ENCODE measurements at places on chromosomes 7 and 10.
A peak's percentile ranks its signal among the peaks of the same experiment; 100 is the strongest.

DNA sequence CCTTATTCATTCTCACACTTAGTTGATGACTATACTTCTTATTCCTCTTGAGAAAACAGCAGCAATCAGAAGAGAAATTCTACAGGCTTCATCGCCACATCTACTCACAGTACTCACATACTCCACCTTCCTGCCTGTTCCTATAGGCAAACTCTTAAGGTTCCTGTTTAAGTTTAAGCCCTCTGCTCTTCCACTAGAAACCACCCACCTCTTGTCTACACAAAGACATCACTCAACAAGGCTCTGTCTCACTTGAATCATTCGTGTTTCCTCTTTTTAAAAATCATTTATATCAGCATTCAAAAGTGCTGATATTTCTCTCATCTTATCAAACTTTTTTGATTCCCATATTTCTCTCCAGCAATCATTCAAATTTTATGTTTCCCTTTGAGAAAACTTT lies 85.5 kb upstream of the ADO start:
- DNase-seq, result no peak

- peak; percentile 28 for DNase-seq
These were observed 301.5 kb downstream of the ZEB1 start for GRCh38 chr10:31620226-31621151.

DNA sequence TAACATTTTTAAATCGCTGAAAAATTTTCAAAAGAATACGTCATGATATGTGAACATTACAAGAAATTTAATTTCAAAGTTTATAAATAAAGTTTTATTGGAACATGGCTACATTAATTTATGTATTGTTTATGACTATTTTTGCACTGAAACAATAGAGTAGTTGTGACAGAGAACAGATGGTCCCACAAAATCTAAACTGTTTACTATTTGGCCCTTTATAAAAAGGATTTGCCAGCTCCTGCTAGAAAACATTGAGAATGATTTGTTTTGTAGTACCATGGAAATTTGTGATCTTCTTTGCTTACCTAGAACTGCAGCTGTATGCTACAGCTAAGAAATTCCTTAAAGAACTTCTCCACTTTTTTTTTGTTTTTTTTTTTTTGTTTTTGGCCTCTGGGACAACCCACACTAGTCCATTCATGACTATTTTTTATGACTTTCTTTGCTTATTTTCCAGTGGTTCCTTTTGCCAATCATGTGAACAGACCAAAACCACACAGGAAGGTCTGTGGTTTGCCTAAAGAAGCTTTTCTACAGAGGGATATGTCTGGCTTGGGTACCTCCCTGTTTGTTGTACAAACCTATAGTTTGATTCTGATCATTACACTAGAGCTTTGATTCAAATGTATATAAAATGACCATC lies 55.7 kb downstream of the ST7 start:
- DNase-seq, result no peak

- DNase-seq, result no peak
These were observed 20.1 kb downstream of the CHST3 start for GRCh38 chr10:71984126-71984808.

DNA sequence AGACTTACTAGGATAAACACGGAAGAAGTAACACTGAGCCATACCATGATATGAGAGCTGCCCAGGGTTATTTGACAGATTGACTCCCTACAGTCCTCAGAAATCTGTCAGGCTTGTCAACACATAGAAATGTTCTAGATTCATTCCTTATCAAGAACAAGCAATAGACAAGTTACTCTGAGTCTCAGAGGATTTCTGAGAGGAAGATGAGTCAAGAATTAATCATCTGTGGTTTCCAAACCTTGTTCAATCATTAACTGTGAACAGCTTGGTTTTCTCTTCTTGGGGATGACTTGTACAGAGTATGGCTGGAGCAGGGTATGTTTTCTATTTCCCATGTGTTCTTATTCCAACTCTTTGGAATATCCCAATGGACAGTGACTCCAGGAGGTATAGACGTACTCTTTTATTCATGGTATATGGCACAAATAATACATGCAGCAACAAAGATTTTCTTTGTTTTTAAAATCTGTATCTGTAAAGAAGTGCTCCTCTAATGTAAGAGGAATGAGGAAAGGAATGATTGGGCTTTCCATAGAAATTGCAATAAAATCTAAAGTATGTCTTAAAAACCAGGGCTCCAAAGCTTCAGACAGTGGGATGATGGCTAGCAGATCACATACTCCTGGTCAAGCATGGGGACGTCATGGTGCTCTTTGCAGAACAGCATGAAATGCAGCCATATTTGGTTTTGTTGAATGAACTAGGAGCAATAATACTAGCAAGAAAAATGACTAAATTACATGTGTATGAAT lies 11.9 kb upstream of the SFR1 start:
- no peak for DNase-seq

GRCh38 chr10:71878327-71879034 lies 27.4 kb upstream of the PSAP start:
- no peak for DNase-seq

- peak; percentile 94 for DNase-seq
These were observed 41.4 kb upstream of the SGCE start for GRCh38 chr7:94697035-94697974.

DNA sequence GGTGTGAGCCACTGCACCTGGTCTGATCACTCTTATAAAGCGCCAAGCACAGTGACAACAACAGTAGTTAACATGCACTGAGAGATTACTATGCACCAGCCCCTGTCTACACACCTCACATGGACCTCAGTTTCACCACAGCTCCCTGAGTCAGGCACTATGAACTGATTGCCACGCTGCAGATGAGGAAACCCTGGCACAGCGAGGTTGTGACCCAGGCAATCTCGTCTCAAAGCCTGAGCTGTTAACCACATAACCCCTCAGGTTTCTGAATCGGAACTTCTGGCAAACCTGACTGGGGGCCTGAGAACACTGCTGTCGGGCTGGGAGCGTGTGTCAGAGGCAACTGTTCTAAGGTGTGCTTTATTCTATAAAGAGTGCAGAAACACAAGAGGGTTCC lies 150.8 kb downstream of the RNF216 start:
- DNase-seq, result no peak

- DNase-seq, result no peak
These were observed 46.1 kb downstream of the PAX2 start for GRCh38 chr10:100791369-100792058.

DNA sequence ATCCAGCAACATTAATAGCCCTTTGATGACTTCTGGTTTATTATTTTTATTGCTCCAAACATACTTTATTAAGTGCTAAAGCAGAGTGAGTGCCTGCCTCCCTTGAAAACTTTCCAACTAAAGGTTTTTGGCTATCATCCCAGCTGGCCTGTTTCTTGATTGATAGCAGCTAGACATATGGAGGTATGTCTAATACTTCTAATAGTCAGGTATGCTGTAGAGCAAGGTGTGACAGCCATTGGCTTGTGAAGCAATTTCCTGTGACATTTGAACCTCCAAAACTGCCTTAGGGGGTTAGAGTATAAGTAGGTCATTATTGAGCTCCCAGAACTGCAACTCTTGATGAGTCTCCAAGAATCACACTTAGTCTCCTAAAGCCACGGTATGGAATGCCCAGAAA lies 55.8 kb downstream of the LOXL4 start:
- DNase-seq, result no peak

DNA sequence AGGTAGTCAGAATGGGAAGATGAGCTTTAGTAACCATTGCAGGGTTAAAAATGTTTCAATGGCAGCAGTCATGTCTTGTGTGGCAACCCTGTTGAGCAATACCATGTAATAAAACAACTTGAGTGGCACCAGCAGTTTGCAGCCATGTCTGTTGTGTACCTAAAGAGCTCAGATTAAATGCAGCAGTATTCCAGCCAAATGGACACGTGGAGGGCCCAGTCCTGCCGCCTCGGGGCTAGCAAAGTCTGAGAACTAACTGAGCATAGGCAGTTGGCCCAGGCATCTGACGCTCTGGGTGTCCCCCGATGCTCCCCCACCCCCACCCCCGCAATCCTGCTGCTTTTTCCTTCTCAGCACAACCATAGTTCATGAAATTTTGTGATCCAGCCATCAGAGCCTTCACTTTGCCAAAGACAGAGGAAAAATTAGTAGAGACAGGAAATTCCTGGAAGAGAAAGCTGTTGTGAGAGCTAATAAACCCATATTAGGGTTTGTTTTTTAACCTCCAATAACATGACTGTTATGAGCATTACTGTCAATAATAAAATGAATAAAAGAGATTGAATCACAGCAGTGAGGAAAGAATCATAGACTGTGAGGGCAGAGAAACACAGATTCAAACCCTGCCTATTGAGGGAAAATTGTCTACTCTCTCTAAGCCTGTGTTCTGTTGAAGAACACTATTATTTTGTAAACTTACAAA lies 220.6 kb upstream of the RHOBTB1 start:
- DNase-seq, result no peak

DNA sequence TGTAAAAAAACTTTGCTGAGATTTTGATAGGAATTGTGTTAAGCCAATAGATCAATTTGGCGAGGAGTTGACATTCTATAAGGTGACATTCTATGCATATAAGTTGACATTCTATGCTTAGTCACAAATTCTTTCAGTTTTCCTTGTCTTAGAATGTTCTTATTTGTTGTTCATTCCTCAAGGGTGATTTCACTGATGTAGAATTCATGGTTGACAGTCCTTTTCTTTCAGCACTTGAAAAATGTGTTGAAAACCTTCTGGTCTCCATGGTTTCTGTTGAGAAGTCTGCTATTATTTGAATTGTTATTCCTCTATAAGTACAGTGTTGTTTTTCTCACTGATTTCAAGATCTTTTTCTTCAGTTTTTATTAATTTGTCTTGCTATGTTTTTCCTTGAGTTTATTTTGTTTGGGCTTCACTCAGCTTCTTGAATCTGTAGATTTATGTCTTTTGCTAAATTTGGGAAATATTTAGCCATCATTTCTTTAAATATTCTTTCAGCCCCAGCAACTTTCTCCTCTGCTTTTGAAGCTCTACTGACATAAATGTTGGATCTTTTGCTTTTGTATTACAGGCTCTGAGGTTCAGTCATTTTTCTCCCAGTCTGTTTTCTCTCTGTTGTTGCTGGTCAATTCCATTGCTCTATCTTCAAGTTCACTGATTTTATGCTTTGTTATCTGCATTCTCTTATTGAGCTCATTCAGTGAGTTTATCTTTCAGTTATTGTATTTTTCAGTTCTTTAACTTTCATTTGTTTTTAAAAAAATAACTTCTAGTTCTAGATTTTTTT lies 154.9 kb downstream of the SDK1 start:
- DNase-seq, result no peak

GRCh38 chr7:46658281-46658680 lies 737.2 kb upstream of the IGFBP3 start:
- no peak for DNase-seq

DNA sequence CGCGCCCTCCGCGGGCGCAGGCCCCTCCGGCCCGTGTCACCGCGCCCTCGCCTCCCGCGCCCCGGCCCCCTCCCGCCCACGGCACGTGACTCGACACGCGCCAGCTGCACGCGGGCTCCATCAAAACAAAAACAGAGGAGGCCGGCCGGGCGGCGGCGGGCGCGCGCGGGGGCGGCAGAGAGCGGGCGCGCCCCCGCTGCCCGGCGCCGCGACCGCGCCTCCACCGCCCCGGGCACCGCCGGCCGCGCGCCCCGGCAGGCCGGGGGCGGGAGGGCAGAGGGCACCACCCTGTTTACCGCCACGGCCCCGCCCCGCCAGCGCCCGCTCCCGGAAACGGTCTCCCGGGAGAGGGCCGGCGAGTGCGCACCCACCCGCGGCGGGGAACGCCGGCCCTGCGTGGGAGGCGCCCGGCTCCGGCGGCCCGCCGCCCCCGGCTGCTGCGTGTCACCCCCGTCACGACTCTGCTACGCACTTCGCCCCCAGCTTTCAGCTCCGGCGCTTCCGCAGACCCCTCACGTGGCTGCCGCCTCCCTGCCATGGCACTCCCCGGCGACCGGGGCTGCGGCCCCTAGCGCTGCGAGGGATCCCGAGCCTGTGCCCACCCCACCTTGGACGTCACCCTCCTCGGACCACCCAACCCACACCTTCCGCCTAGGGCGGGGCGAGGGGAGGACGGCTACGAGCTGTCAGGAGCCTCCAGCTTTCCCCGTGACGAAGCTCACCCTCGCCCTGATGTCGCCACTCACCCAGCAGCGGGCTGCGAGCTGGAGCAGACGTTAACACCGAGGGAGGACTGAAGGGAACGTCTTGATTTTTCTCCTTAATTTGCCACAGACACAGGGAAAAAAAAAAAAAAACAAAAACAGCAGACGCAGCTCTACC lies 221.6 kb upstream of the MKLN1 start:
- DNase-seq, result no peak

DNA sequence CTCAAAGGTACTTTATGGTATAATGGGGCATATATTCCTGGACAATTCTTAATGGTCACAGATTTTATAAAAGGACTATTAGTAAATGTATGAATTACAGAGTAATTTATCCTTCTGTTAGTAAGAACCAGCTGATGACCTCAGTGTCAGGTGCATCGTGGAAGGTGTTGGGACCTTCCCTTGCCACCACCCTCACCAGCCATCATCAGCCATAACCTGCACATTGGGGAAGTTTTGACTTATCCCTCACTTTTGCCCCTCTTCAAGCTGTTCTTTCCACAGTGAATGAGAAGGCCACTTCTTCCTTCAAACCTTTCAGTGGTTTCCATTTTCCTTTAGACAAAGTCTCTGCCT lies 52.2 kb downstream of the FIGNL1 start:
- DNase-seq, result no peak

DNA sequence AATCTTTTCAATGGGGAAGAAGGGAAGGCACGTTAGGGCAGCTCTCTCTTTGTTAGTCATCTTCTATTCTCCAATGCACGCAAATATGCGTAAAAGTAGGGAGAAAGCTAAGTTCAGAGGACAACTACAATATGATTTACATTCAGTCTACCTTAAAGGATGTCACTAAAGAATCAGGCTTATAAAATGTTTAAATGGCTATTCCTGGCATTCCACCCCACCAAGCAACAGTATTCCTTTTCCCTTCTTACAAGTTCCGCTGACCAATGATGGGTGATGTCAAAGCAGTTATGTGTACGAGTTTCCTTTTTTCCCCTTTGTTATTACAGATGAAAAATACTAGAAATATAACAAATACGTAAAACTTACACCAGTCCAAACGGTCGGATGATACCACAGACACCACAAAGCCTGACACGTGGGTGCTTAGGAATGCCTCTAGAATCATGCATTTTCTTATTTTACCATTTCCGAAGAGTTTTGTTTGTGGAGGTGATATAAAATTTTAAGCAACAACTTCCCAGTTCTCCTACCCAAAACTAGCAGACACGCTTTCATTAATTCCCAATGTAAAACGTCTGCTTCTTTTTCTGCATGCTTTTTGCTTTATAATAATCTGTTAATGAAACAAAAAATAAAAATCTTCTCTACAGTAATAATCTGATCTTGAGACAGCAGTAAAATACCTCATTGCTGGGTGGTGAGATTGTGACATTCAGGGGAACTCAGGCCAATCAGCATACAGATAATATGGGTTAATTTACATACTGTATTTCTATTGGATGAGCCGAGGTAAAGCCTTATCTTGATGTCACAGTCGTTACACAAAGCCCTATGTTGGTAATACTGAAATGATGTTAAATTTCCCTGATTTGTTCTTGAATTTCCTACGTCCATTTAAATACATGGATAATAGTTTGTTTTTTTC lies 708 bp upstream of the GPR85 start:
- DNase-seq, result peak; percentile 73

- peak; percentile 43 for DNase-seq
These were observed 50.6 kb upstream of the SRPK2 start for GRCh38 chr7:105439174-105439893.

GRCh38 chr7:54904986-54905385 lies 113.8 kb upstream of the EGFR start:
- no peak for DNase-seq
